ENCODE measurements at places on chromosomes 6 and 20.

DNA sequence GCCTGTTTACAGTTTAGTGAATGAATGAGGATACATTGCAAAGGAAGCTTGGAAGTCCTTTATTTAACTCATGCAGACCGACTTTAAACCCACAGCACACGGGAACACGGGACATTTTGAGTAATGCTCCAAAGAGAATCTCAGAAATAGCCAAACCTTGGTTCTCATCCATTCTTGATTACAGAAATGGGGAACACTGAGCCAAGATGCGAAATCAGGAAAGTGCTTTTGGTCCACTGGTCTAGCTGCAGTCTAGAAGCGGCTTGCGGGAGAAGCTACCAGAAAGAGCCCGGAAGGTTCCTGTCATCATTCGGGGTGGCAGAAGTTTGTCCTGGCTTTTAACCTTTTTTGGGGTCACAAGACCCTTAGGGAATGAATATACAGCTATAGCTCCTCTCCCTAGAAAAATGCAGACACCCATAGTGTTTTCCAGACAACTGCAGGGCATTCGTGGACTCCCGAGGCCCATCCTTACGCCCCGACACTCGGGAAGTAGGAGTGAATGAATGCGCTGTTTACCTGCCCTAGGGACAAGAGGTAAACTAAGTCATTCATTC lies 475 bp upstream of the TMEM181 start:
- DNase-seq = no peak

GRCh38 chr6:166779963-166780683 lies 153.1 kb upstream of the RPS6KA2 start:
- no peak for DNase-seq

GRCh38 chr6:50128420-50129005 lies 78.8 kb upstream of the DEFB112 start:
- no peak for DNase-seq

GRCh38 chr6:2209226-2209809 lies 36.1 kb downstream of the GMDS start:
- no peak for DNase-seq

- DNase-seq = no peak
Measured at GRCh38 chr6:111952821-111953540, 79.7 kb upstream of the FYN start.

DNA sequence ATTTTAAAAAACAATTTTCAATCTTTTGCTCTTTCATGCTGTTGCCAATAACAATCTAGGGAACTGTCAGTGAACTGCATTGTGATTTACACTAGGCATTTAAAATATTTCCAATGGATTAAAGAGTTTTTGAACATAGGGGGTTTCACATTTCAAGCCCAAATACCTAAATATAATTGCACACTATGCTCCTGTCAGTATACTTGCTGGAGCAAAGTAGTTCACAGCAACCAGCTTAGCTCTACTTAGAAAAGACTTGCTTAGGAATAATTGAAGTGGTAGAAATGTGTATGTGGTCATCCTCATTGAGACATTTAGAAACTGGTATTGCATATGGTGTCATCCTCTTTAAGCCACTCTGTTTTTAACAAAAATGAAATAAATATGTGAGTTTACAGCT lies 41.7 kb upstream of the REV3L start:
- DNase-seq = no peak

DNA sequence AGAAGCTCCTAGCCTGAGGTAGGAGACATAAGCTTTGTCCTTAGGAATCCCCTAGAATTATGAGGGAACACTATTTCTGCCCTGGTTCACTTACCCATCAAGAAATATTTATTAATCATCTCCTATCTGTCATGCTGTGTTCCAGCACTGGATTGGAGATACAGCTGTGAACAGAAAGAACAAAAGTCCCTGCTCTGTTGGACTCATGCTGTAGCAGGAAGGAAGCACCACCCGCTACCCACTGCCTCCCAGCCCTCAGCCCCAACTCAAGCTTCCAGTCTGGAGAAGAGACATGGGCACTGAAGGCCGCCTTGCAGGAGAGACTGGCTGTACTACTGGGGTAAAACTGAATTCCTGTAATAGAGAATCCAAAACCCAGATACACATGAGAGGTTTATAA lies 78.0 kb downstream of the MDGA1 start:
- DNase-seq = no peak

GRCh38 chr20:57620274-57620990 lies at the start of gene ZBP1:
Gene ZBP1 (minus strand): TSS chr20:57620426. CDS start chr20:57620295, 131 bp downstream.
- DNase-seq = peak; percentile 69

- DNase-seq = no peak
Measured at GRCh38 chr20:53061192-53062108, 89.3 kb downstream of the TSHZ2 start.
